ENCODE measurements at places on chromosomes 11 and 22.

- no peak for DNase-seq
These were observed 4.1 kb upstream of the WDR74 start for GRCh38 chr11:62843466-62843865.

DNA sequence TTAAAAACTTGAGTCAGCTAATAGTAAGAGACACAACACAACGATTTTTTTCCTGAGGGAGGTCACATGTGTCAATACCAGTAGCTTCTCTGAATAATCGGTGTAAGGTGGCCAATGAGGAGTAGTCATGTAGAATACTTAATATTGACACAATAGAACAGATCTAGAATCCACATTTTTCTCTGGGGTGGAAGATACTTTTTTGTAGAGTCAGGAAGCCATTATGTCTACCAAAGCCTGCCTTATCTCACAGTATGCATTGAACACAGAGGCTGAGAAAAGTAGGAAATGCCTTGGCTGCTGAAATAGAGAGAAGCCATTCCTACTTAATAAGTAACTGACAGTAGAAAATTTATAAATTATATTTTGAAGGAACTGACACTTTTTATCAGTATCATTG lies 725.0 kb downstream of the METTL15 start:
- no peak for DNase-seq

GRCh38 chr11:4040461-4040860 lies 54.1 kb upstream of the RRM1 start:
- DNase-seq, result no peak

DNA sequence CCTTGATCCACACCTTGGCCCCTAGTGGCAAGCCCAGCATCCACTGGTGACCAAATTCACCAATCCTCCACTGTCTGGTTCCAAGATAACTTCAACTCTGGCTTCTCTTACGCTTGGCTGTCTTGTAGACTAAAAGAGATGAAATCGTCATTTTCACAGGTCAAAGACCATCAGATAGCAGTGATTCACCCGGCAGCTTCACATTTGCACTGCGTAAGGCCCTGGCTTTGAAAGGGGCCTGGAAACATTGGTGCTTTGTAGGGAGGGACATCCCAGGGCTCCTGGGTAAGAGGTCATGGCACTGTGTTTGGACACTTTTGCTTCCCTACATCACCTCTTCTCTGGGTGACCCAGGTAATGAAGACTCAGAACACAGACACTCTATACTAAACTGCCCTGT lies 30.1 kb upstream of the FADD start:
- no peak for DNase-seq

All from stimulated activated CD4-positive, alpha-beta T cell treated with anti-CD3 and anti-CD28 coated beads, Interleukin-4, amount 100 ng/mL, for 48 hours (primary cell).